A549 treated with CpdA at 1 μM for 4 hours (cell line): ENCODE measurements at places on chromosomes 2 and 18. TPM values are rescaled to one million over a fixed set of nuclear protein-coding genes. Genes with fewer than 3 reads are reported as not detected.

STK17B gene
- 3.7 to 5.8 TPM (median 4.3 TPM) in 5 replicates for total RNA-seq

G6PC2 gene
- total RNA-seq, result not detected in 5 replicates

HOXD13 gene
- 0.16 to 0.34 TPM (median 0.30 TPM) in 5 replicates for total RNA-seq

PPP4R3B gene
- total RNA-seq, result 31.6 to 34.0 TPM (median 33.1 TPM) in 5 replicates

SELENOI gene
- total RNA-seq, result 18.5 to 23.1 TPM (median 21.7 TPM) in 5 replicates

WNT6 gene
- total RNA-seq, result 0.08 to 0.13 TPM (median 0.11 TPM) in 4 of 5 replicates, not detected in the other
